Transverse colon (tissue), 4 donors: ENCODE measurements at places on chromosomes 5 and 9.

DNA sequence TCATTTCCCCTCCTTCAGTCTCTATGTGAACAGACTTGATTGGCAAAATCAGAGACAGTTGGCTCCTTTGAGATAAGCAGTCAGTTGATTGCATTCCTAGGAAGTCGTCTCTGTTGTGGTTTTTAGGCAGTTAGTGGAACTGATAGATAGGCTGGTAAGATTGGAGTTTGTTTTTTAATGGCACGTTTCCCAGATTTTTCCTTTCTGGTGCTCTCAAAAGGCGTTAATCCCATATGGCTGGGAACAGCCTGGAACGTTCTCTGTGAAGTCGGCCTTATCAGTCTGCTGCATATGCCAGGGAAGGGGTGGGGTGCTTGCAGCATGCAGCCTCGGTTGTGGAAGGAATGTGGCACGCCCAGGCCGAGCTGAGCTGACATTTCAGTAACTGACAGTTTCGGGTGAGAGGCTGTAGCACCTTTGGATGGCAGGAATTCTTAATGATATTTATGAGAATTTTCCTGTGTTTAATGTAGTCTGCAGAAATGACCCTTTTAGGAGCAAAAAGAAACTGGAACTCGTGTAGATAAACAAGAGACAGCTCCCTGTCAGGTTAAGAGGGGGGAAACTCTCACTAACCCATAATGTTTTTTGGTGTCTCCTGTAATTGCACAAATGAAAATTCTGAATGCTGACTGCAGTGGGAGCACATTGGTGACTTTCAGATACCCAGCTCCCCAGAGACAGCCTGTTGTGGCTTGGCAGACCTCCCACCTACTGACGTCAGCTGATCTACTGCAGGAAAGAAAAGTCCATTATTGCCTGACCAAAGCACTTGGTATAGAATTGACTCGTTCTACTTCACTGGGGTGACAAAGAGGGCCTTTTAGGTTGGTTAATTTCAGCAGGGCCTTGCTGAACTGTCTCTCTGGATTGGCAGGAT is 6.3 kb downstream of the SPTAN1 start:
- DNase-seq = peak; percentile 85

- DNase-seq = no peak
These were observed 24.0 kb downstream of the ZDHHC11B start for GRCh38 chr5:760363-761058.

- no peak for DNase-seq
These were observed 5.8 kb upstream of the ISL1 start for GRCh38 chr5:51377151-51378060.

- DNase-seq = peak; percentile 51
These were observed 27.3 kb downstream of the ANP32B start for GRCh38 chr9:98010445-98010844.
